Fibroblast of skin of scalp (primary cell): ENCODE measurements at places on chromosomes 2 and 18.

GRCh38 chr2:201357221-201357620 lies at the start of gene FLACC1:
TSS of gene FLACC1 (minus strand) at chr2:201357345. CDS start at chr2:201351404, 5,941 bp downstream.
- DNase-seq: peak; percentile 78

- DNase-seq: no peak
Observed at GRCh38 chr18:55121397-55122170, 162.3 kb upstream of the CCDC68 start.

DNA sequence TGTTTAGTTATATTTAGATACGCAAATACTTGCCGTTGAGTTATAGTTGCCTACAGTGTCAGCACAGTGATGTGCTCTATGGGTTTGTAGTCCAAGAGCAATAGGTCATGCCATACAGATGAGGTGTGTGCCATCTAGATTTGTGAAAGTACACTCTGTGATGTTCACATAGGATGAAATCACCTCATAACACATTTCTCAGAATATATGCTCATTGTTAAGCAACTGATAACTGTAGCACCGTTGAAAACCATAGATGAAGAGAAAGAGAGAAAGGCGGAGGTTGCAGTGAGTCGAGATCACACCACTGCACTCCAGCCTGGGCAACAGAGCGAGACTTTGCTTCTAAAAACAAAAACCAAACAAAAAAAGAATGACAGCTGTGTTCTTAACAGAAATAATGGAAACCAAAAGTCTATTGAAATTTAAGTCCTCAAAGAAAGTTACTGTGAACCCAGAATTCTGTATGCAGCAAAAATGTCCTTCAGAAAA lies 9.5 kb downstream of the DGKD start:
- no peak for DNase-seq

DNA sequence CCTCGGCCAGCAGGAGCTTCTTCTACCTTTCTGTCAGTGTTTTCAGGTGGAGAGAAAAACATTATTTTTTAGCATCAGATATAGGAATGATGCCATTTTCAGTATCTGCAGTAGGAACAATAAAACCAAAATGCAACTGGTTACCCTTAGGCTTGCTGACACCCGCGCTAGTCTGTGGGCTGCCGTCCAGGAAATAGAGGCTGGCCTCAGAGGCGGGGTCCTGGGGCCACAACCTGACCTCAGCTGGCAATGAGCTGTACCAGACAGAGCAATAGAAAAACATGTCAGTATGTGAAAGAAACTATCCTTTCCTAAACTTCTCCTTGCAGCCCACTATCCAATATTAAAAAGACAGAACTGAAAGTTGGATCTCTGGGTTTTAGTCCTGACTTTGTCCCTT lies 4.6 kb upstream of the ST6GAL2 start:
- DNase-seq: no peak

- no peak for DNase-seq
Observed at GRCh38 chr2:191446910-191447309, 201.7 kb downstream of the MYO1B start.

- DNase-seq: no peak
Observed at GRCh38 chr2:226605642-226606041, 194.0 kb downstream of the IRS1 start.

- no peak for DNase-seq
Observed at GRCh38 chr2:172562298-172562697, 6.4 kb downstream of the PDK1 start.

GRCh38 chr2:174554529-174555150 lies 43.0 kb downstream of the WIPF1 start:
- DNase-seq: no peak

DNA sequence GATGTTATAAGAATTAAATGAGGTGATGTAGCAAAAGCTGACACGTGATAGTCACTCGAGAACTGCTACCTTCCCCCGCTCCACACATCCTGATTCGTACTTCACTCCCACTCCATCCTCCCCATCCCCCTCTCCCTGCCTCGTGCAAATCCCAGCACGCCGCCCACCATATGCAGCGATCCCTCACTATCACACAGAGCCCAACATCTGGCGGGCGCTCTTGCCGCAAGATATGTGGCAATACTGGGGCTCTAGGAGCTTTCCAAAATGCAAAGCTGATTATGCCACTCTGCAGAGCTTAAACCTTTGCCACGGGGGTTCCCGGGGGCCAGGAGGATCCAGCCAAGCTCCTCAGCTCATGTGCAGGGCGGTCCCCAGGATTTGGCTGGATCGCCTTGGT lies 37.4 kb downstream of the DNMT3A start:
- DNase-seq: no peak

DNA sequence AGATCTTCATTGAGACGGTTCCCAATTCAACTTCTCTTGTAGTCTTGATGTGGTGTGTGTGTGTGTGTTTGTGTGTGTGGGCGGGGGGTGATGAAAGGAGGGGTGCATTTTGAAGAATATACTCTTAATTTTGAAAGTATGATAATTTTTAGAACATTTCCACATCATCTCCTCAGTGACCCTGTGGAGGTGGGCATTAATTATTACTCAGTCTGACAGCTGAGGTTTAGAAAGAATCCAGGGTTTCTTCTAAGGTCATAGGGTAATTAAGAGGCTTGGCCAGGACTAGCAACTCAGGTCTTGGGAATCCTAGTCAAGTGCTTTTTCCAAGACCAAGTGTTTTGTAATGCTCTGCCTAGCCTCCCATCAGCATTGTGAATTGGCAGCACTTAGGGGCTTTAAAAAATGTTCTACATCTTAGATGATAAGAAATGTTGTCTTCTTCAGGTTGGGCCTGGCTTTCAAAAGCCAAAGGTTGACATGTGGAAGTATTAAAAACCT lies 100.5 kb downstream of the SPTBN1 start:
- no peak for DNase-seq

- no peak for DNase-seq
Observed at GRCh38 chr2:195543902-195544894, 112.8 kb upstream of the SLC39A10 start.

DNA sequence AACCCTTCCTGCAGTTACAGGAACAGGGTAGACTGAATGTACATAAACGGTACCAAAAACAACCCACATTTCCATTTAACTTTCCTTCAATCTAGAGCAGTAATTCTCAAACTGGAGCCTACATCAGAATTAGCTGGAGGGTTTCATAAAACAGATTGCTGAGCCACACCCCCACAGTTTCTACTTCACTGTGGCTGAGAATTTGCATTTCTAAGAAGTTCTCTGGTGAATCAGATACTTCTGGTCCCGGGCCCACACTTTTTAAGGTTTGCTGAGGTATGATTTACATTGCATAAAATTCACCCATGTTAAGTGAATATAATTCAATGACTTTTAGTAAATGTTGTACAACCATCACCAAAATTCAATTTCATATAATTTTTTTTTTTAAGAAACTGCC lies 113.7 kb downstream of the SRBD1 start:
- DNase-seq: peak; percentile 5

DNA sequence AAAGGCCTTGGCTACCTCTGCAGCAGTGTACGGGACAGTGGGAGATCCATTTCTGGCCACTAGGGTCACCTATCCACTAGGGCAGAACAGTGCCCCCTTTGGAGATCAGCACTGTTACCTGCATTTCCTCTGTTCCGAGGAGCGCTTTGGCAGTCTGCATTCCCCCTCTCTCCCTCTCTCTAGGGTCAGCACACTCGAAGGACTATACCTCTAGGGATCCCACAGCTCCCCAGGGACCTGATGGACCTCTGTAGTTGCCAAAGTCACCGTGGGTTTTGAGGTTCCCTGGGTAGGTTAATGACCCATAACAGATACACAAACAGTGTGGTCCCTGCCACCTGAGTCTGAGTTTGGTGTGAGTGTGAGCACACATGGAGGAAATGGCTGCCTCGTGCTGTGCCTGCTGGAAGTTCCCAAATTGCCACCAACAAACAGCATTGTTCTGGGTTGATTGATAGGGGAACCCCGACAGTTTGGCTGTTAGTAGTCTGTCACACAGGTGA lies 99.8 kb upstream of the VWC2L start:
- DNase-seq: no peak

- peak; percentile 58 for DNase-seq
Observed at GRCh38 chr2:179265082-179265510, 464 bp upstream of the SESTD1 start.

GRCh38 chr2:3043726-3044125 lies 333.9 kb downstream of the EIPR1 start:
- DNase-seq: no peak

GRCh38 chr2:207692206-207693065 lies 19.0 kb upstream of the CCNYL1 start:
- DNase-seq: peak; percentile 29

DNA sequence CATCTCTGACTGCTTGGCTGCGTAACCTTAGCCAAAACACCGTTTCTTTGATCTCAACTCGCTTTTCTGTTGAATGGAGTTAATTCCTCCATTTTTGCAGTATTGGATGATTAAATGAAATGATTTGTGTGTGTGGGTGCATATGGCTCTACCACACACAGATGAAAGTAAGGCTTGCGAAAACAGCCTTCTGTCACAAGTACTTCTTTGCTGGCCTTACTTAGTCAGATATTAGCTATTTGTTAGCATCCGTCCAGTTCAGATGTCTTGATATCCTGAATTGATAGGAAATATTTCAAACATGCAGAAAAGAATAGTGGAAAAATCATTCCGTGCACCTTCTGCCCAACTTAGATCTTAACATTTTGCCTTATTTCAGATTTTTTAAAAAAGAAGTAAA lies 21.8 kb downstream of the NCOA1 start:
- no peak for DNase-seq

GRCh38 chr18:46343931-46344372 lies 239.8 kb downstream of the HAUS1 start:
- DNase-seq: no peak

- DNase-seq: no peak
Observed at GRCh38 chr2:191938779-191939178, 91.9 kb upstream of the CAVIN2 start.

GRCh38 chr2:10202131-10202665 lies 79.7 kb downstream of the RRM2 start:
- DNase-seq: peak; percentile 53

- no peak for DNase-seq
Observed at GRCh38 chr2:71516253-71516888, 63.0 kb downstream of the DYSF start.

GRCh38 chr2:112962308-112963175 lies 15.3 kb upstream of the IL36G start:
- DNase-seq: no peak

GRCh38 chr18:332007-332406 lies 64.2 kb upstream of the THOC1 start:
- no peak for DNase-seq

DNA sequence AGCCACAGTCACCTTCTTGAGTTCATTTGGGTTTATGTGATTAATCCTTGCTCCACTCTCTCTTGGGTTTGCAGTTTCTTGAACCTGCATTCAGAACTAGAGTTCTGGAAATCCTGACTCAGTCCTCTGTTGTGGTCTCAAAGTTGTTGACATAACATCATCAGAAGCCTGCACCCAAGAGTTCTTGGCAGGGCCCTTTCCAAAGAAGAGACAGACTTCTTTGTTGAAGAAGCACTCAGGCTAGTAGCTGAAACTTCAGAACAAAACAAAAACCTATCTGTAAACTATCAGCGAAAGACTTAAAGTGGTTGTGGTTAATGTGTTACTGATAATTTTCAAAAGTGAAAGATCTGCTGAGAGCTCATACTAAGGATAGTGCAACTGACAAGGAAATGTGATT lies 120.8 kb downstream of the FAM168B start:
- no peak for DNase-seq

- no peak for DNase-seq
Observed at GRCh38 chr18:60543646-60544045, 171.1 kb upstream of the MC4R start.

DNA sequence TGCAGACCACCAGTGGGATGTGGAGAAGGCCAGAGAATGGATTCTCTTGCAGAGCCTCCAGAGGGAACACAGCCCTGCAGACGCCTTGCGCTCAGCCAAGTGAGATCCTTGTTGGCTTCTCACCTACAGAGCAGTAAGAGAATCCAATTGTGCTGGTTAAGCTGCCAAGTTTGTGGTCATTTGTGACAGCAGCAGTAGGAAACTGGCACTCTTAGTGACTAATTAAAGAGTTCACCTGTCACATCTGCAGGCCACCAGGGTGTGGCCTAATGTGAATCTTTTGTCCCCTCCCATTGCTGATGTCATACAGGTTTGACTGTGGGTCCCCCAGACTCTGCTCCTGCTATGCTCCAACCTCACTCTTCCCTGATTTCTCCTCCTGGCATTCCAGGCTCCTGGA lies 235.9 kb downstream of the TFCP2L1 start:
- no peak for DNase-seq

- DNase-seq: peak; percentile 31
Observed at GRCh38 chr2:15747603-15748471, 156.2 kb downstream of the DDX1 start.

- no peak for DNase-seq
Observed at GRCh38 chr18:78006774-78007260, 757.2 kb downstream of the GALR1 start.
